Osteoblast (primary cell): ENCODE measurements at places on chromosomes 2 and 18. TPM values are rescaled to one million over a fixed set of nuclear protein-coding genes. Genes with fewer than 3 reads are reported as not detected.

Gene IL36G
- not detected in 2 replicates for total RNA-seq

Gene RBM43
- total RNA-seq: 11.6 and 12.1 TPM in 2 replicates

Gene MAPRE2
- 21.7 and 24.2 TPM in 2 replicates for total RNA-seq

Gene YES1
- total RNA-seq: 97.5 and 99.5 TPM in 2 replicates

Gene ELAC1
- 6.5 and 7.4 TPM in 2 replicates for total RNA-seq

Gene UPP2
- total RNA-seq: not detected in 2 replicates

Gene ACTG2
- 0.72 TPM in 1 of 2 replicates, not detected in the other for total RNA-seq
